ENCODE measurements at places on chromosomes 16 and 17. TPM values are rescaled to one million over a fixed set of nuclear protein-coding genes. Genes with fewer than 3 reads are reported as not detected.
A peak's percentile ranks its signal among the peaks of the same experiment; 100 is the strongest.

ICAM2 gene
- total RNA-seq: 26.7 TPM

OSGIN1 gene
- 6.2 TPM for total RNA-seq

DNA sequence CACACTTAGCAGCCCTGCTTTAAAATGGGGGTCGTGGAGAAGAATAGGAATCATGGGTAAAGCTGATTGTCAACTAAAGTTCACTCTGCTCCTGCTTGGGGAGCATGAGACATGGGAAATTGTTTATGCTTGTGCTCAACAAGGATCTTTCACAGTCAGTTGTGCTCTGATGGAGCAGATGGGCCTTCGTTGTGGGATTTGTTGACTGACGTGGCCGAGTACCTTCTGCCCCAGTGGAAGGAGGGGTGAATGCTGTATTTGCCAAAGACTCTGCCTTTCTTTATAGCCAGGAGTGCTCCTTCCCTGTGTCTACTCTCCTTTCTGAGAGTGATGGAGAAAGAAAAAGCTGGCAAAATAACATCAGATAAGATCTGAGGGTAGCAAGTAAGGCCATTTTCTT is 11.4 kb downstream of the ARSG start:
- no peak for DNase-seq

- peak; percentile 93 for DNase-seq
Measured at GRCh38 chr17:75878174-75878998, at the start of gene TRIM47. Gene TRIM47, minus strand, starts transcription at chr17:75878581. Its CDS starts 33 bp downstream, at chr17:75878548.

- DNase-seq: no peak
Measured at GRCh38 chr17:51814521-51814920, 344.0 kb downstream of the CA10 start.

DNA sequence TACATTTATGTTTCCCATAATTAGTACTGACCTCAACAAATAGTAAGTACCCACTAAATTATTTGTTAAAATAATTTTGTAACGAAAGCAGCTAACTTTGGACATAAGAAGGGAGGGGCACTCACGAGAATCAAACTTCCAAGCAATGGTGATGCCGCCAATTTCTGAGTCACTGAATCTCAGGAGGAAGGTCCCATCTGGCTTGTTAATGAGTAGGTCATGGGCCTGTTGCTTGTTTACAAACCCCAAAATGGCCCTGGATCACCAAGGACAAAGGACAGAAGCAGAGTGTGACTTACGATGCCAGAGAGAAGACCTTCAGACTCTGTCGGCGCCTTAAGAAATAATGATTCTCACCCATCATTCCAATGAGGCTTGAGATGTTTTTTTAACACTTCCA is 15.8 kb upstream of the GHDC start:
- DNase-seq: peak; percentile 18

DNA sequence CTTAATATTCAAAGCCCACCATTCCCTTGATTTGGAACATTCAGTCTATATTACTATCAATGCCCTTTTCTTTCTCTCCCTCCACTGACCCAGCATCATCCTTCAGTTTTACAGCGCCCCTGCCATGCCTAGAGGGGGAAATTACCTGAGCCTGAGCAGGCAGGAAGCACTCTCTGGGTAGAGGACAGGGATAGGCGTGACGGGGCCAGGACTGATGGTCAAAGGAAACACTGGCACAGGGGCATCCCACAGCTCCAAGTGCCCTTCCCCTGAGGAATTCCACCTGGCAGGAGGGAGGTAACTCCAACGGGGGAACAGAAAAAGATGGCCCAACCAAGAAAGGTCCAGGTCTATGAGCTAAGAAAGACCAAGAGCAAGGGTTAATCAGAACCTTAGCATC is 10.0 kb downstream of the CTC1 start:
- DNase-seq: no peak

DNA sequence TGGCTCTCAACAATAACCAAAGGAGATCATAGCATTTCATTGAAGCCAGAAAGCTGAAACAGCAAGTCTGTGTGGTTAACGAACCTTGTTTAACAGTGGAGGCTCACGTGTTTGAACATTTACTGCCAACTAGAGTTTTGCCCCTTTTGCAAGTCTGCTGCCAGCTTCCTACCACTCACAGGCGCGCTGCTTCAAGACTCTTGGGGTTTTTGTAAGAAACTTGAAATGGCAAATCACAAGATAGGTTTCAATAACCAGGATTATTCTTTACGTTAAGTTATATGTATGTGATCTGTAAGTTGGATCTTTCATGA is 1.2 kb downstream of the SNTB2 start:
- no peak for DNase-seq

GRCh38 chr17:3847165-3847670 is 1.2 kb upstream of the NCBP3 start:
- peak; percentile 50 for DNase-seq

DNA sequence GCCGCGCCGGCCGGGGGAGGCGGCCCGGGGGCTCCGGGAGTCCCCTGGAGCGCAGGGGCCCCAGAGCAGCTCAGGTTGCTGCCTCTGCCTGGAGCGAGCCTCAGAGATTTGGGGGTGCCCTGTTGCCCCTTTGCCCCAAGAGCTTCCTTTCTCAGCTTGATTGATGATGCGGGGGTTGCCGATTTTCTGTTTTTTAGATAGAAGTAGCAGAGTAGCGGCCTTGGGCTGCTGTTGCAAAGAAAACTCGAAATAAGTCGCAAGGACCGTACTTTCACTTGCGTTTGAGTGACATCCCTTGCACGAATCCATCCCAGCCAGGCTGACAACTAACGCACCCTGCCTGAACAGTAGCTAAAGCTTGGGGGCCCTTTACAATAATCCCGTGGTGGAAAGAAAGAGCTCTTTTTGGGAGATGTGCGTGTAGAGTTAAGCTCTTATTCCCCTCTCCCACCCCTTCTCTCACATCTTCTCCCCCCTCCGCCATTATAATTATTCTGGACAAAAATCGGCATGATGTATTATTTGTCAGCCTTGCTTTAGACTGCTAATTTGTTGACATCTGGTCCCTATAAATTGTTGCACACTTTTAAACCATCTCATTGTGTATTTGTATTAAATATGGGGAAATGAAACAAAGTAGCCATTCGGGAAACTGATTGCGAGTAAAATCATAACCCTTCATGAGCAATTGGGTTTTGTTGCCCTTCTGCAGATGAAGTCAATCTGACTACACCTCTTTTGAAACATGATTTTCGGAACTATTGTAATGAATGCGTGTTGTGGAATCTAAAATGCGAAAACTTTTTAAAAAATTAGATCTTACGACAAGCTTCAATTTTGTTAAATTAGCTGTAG is 873 bp downstream of the USP10 start:
- DNase-seq: no peak

DNA sequence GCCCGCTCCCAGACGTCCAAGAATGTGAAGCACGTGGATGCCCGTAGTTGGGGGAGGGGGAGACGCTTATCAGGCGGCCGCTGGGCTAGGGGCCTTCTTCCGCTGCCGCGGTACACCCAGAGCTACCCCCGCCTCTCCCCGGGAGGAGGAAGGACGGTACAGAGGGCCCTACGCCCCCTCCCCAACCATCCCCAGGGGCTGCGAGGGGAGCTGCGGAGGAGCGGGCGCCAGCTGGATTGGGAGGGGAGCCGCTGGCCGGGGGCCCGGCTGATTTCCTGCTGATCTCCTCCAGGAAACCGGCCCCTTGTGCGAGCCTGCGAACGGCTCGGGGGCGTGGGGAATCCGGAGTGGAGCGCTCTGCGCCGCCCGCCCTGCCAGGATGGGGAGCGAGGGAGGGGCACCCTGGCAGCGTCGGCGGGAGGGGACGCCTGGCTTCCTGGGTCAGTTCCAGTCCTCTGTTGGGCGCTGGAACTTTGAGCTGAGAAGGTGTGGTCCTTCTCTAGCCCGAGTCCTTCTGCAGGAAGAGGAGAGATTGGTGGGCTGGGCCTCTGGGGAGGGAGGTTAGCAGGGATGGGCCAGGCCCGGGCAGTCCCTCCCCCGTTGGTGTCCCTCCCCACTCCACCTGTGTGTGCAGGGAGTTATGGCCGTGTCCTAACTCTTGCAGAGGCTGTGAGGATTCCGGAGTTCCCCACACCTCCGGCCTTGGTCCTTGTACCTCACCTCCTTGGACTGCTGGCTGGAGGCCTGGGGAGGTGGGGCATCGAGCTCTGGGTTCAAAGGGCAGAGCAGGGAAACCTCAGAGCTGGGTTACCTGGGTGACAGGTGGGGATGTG is 19.2 kb downstream of the GJD3 start:
- peak; percentile 91 for DNase-seq

DNA sequence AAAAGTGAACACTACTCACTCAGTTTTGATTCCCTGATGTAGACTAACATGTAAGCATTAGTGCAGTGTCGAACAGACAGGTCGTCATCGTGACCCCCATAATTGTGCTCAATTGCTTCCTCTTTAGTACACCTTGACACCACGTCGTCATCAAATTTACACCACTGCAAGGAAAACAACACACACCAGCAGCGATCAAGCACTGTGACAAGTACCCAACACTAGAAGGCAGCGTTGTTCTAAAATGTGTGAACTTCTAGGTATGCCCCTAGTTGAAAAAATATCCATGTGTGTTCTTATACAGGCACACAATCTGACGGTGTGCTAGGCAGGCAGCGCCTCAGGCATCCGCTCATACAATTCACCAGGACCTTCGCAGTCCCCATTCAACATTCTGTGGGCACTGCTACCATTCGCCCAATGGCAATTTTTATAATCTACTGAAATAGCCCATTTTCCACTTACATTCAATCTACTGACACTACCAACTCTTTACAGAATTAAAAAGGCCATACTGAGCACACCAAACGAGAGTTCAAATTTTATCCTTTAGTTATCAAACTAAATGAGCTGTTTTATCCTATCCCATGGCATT is 23.1 kb downstream of the LITAFD start:
- DNase-seq: no peak

- DNase-seq: peak; percentile 93
Measured at GRCh38 chr16:78770353-78771091, 671.1 kb downstream of the WWOX start.

GRCh38 chr17:78934681-78935418 is 9.7 kb upstream of the TIMP2 start:
- no peak for DNase-seq

DNA sequence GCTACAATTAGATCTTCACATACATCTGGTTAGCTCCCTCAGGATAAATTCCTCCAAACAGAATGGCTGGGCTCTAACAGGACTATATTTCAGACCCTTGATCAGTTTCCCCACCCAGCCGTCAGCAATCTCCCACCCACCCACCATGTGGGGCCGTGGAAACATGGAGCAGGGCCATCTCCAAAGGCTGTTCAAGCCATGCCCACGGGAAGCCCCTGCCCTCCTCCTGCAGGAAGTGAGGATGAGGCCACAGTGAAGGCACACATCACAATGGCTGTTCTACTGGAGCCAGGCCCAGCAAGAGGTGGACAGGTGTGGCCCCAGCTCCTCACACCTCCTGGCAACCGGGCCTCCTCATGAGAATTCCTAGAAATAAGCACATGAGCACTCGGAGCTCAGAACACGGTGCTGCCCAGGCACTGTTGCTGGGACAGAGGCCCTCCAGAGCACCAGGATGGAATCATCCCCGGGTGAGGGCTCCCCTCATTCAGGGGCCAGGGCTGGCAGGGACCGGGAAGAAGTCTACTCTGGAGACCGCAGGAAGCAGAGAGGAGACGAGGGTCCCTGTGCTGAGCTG is at the start of gene LITAFD:
TSS of gene LITAFD (plus strand) at position 311 of the 577 bp plus-strand sequence. CDS start 2,005 bp downstream, outside the sequence.
- DNase-seq: peak; percentile 66

DNA sequence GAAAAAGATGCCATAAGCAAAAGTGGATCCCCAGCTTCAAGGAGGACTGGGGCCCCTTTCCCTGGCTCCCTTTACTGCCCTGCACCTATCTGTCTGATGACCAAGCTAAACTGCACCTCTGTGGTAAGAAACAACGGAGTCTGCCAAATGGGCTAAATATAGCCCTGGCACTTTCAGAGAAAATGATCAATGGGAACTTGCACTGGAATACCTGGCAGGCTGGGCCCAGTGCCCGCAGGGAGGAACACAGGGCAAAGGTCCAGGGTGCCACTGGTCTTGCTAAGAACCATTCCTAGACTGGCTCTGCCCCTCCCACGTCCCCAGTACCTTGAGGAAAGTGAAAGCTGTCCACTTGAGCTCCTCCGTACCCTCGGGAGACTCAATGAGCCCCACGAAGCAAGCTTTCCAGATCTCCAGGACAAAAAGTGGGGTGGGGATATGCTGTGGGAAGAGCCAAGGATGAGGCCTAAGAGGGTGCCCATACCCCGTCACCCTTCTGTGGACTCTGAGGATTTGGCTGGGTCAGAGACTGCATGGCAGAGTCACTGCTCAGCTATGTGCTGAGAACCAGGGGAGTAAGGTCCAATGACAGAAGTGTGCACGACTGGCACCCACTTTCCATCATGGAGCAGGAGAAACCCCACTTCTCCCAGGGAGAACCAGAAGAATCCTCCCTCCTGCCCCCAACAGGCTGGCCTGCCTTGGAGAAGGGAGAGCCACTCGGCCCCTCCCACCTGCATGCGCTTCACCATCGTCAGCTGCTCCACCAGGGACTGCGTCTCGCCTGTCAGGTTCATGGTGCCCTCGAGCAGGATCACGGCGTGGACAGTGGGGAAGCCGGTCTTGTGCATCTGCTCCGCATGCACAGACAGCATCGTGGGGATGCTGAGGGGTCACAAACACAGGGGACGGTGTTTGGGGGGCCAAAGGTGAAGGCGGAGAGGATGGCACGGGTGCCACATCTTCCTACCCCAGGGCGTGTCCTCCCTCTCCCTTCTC is 17.4 kb downstream of the CSF3 start:
- no peak for DNase-seq

- no peak for DNase-seq
Measured at GRCh38 chr16:23682181-23682580, 3.5 kb downstream of the PLK1 start.

- no peak for DNase-seq
Measured at GRCh38 chr16:73052576-73052975, 4.6 kb upstream of the ZFHX3 start.
